ENCODE measurements at places on chromosomes 5 and 9.

- no peak for DNase-seq
These were observed 353.6 kb downstream of the BNC2 start for GRCh38 chr9:16516891-16517290.

DNA sequence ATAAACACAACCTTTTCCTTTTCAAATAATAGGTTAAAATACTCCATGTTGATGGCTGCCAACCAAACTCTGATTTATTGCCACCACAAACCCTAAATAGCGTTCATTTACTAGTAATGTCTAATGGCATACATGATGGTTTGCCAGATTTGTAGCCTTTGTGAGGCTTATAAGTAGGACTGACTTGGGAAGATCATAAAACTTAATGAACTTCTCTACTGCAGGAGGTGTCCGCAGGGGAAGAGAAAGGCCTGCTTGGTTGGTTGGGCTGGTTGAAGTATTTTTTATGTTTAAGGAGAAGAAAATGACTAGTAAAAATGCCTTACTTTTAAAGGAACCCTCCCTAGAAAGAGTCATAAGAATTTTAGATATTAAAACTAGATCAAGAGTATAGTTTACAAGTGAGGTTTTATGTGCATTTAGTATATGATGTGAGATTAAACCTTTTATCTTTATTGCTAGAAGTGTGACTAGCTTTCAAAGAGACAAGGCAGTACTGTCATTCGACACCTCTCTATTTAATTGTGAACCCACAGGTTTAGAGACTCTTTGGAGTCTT lies 5.0 kb downstream of the PBX3 start:
- DNase-seq: no peak

- no peak for DNase-seq
These were observed 289.7 kb upstream of the SEMA6A start for GRCh38 chr5:116864157-116864837.

DNA sequence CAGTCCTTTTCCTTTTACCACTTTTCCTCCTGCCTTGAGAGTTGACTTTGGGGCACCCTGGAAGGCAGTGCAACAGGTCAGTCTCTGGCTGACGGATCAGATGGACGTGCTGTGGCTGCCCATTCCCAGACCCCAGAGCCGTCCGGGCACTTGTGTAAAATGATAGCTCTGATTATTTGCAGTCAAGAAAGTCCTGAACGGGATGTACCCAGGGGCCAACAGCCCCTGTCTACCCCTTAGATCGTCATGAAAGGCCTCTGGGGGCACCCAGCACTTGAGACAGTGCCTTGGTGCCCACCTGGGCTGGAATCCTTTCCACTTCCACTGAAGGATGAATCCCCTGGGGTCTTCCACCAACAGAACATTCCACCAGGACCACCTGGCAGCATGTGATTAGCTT lies 17.7 kb upstream of the ANGPTL2 start:
- DNase-seq: no peak

DNA sequence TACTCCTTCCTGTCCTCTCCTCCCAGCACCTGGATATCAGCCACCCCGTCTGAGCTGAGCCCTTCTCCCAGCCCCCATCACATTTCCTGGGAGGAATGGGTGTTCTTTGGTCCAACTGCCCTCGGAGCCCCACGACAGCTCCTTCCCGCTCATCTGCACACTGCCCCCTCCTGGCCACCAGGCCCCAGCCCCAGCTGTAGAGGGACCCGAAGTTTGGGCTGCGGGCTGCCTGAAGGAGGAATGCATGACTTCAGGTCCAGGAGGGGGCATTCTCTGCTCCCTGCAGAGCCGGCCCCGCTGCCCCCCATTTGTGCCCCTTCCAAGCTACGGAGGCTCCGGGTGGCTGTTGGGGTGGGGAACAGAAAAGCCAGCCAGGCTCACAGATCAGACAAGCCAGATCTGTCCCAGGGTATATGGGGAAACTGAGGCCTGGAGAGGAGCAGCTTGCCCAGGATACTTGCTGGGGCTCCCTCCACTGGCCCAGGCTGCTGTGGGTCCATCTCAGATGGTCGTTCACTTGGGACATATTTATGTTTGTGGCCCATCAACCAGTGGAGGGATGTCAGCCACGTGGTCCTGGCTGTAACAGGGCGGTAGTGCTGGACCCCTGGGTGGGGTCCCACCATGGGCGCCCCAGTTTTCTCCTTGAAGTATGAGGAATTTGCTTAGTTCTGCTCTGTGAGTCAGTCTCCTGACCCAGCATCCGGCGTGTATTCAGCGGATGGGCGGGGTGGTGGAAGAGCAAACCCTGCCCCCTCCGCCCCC lies 33.1 kb downstream of the DAB2IP start:
- peak; percentile 52 for DNase-seq

DNA sequence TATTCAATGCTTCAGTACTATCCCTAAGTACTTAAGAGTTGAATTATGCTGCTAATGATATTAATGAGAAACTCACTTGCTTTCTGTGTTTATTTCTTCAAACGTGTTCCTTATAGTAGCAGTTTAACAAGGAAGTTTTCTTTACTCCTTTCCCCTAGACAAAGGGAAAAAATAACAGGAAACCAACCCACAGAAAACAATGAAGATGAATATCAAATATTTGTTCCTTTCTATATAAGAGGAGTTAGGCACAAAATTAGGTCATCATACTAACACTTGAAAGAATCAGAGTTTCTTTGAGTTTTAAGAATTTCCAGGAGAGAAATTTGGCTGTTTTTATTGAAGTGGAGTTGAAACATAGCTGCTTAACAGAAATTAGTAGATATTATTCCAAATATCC lies 15.4 kb upstream of the OCLN start:
- no peak for DNase-seq

- no peak for DNase-seq
These were observed 786 bp upstream of the HRCT1 start for GRCh38 chr9:35905051-35905781.

- DNase-seq: no peak
These were observed 74.8 kb downstream of the ABCA1 start for GRCh38 chr9:104853159-104853558.

GRCh38 chr5:66438087-66438486 lies 158.1 kb upstream of the MAST4 start:
- DNase-seq: no peak

GRCh38 chr5:143086908-143087637 lies 316.4 kb downstream of the NR3C1 start:
- DNase-seq: no peak

- no peak for DNase-seq
These were observed 86.3 kb upstream of the TAF11L2 start for GRCh38 chr5:17411436-17412402.

GRCh38 chr5:130871346-130872086 lies 293.5 kb downstream of the HINT1 start:
- DNase-seq: peak; percentile 44
